ENCODE measurements at places on chromosomes 13 and 19. TPM values are rescaled to one million over a fixed set of nuclear protein-coding genes. Genes with fewer than 3 reads are reported as not detected.
A peak's percentile ranks its signal among the peaks of the same experiment; 100 is the strongest.

The OBI1 gene
- total RNA-seq, result 3.8 TPM

- no peak for DNase-seq
These were observed 799 bp upstream of the C1QTNF9B start for GRCh38 chr13:23898101-23898500.

DNA sequence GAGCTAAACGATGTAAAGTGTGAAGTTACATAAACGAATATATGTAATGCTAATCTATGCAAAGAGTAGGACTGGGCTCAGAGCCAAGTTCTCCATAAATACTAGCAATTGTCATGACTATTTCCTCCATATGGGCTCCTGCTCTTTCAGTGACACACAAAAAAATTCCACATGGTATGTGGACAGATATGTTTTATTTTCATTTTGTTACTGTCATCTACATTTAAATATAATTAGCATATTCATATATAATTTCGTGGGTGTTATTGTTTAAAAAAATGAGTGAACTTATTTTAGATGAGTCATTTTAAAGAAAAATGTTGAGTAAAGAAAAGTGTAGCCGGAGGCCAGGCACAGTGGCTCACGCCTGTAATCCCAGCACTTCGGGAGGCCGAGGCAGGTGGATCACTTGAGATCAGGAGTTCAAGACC lies 5.0 kb upstream of the IGSF23 start:
- peak; percentile 29 for DNase-seq

DNA sequence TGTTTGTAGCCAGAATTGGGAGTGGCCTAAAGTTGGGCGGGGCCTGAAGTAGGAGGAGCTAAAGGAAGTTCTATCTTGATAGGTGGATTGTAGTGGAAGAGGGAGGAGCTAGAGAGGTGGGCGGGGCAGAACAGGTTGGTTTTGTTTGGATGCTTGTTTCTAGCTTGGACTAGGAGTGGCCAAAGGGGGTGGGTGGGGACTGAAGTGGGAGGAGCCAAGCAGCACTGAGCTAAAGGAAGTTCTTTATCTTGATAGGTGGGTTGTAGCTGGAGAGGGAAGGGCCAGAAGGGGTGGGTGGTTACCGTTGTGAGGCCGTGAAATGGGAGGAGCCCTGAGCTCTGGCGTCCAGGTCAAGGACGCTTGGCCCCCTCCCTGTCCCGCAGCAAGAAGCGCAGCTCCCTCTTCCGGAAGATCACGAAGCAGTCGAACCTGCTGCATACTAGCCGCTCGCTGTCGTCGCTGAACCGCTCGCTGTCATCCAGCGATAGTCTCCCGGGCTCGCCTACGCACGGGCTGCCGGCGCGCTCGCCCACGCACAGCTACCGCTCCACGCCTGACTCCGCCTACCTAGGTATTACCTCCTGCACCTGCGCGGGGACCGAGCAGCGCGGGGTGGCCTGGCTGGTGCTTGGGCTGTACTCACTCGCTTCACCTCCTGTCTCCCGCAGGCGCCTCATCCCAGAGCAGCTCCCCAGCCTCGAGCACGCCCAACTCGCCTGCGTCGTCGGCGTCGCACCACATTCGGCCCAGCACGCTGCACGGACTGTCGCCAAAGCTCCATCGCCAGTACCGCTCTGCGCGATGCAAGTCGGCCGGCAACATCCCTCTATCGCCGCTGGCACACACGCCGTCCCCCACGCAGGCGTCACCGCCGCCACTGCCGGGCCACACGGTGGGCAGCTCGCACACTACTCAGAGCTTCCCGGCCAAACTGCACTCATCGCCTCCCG lies 8.0 kb downstream of the DNASE2 start:
- DNase-seq, result peak; percentile 81

DNA sequence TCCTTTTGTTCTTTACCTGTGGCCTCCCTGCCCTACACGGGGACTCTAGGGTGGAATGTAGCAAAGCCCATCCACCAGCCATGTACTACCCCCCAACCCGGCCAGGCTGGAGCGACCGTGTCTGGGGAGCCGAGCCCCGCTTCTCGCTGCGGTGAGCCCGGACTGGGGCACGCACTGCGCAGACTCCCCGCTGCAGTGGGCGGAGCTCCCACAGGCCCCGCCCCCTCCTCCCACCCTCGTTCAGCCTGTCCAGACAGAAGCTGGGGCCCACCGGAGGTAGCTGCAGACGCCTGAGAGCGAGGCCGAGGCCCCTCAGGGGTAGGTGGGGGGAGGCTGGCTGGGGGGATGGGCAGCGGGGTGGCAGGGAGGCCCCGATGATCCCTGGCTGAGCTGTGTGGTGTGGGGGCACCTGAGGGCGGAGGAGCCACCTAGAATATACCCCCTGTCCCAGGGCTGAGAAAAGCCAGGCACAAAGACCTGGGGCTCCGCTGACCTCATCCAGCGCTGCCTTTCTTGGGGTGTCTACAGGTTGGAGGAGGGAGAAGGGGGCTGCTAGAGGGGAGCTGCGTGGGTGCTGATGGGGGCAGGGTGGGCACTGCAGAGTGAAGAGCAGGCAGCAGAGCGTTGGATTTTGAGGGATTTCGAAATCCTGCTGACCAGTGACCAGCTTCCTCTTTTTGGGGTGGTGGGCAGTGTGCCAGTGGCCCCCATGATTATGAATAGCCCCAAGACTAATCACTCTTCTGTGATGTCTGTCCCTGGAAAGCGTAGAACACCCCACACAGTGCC lies 17.3 kb downstream of the PLD3 start:
- no peak for DNase-seq

The NEK5 gene
- 0.27 TPM for total RNA-seq

DNA sequence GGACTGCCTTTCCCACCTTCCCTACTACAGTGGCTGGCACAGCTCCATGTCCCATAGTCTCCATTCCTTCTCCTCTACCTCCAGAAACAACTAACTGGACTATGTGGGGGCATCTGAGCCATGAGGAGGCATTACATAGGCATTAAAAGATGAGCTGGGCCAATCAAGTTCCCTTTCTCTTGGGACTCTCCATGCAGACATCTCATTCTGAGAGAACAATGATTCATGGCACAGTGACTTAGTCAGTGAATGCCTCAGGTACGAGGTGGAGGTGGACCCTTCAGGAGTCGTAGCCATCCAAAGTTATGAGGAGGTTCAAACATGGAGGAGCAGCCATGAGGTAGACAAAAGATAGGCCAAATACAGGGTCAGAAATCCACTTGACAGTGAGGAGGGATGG lies 70.0 kb downstream of the GPC6 start:
- no peak for DNase-seq

GRCh38 chr19:5036698-5037563 lies 68.0 kb downstream of the KDM4B start:
- no peak for DNase-seq

- no peak for DNase-seq
These were observed 617 bp upstream of the IQCN start for GRCh38 chr19:18274781-18275356.

DNA sequence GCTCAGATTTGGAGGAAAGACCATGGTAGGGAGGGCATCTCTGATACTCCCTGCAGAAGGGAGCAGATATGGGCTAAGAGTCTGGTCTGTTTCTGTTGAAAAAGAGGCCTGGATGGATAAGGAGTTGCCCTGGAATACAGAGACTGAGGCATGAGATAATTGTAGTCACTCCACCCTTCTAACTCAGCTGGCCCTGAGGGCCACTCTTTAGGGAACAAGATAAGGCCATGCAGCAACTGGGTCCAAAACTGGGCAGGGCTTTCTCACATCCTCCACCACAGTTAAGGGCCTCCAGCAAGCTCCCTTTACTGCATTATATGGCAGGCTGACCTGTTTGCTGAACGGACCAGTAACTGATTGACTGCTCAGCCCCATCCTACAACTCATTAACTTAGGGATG lies 1.3 kb downstream of the ZNF749 start:
- DNase-seq, result no peak

DNA sequence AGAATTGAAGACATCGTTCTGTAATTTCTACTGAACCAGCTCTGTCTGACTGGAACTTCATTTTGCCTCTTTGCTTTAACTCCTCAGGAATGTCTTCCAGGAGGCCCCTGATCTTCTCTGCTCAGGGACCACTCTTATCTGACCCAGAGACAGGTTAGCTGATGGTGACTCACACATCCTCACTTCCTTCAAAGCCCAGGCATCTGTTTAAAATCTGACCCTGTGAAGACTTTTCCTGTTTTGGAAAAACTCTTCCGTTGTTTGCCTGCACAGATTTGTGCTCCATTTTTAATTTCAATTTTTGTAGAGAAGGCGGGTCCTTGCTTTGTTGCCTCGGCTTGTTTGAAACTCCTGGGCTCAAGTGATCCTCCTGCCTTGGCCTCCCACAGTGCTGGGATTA lies 1.6 kb downstream of the ARL11 start:
- DNase-seq, result no peak

The APOC4 gene
- total RNA-seq, result not detected

GRCh38 chr13:112345826-112346172 lies 30.4 kb upstream of the SPACA7 start:
- DNase-seq, result no peak

DNA sequence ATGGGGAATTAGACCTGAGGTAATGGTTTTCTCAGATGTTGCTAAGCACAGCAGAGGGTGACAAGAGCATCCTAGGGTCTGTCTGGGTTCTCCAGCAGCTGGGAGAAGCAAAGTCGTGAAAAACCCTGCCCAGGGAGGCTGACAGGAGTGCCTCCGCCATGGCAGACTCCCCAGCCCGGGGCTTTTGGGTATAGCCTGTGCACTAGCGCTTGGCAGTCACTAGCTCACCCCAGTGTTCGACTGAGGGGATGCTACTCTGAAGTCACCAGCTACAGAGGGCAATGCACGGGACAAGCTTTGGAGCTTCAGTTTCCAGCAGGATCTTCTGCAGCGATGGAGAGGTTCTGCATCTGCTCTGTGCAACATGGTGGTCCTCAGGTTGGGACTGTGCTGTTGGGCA lies 87.5 kb downstream of the ING1 start:
- DNase-seq, result no peak

DNA sequence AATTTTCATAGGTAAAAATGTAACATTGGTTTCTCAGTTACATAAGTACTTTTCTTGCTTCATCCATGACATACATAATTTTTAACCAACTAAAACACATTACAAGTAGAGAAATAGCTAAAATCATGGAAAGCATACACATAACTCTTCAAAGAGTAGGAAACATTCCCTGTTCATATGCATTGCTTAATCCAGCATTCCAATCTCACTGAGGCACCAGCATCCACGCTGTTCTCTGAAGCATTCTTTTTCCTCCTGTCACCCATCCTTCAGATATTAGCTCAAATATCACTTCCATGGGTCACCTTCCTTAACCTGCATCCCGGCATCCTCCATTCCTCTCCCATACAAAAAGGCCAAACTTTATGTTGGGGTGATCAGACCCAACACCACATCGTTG lies 79.1 kb downstream of the ZNF254 start:
- no peak for DNase-seq

GRCh38 chr19:16373989-16374388 lies 49.4 kb downstream of the KLF2 start:
- no peak for DNase-seq

The TYROBP gene
- 25.0 TPM for total RNA-seq

GRCh38 chr19:43983912-43984686 lies at the start of gene ZNF155:
Gene ZNF155, plus strand, starts transcription at chr19:43984188. Its CDS starts 4,356 bp downstream, at chr19:43988544.
- DNase-seq, result peak; percentile 80

The MRPL54 gene
- 42.0 TPM for total RNA-seq

GRCh38 chr13:36712770-36713169 lies 39.0 kb downstream of the SERTM1 start:
- no peak for DNase-seq

- DNase-seq, result no peak
These were observed 54.3 kb downstream of the XPO4 start for GRCh38 chr13:20848203-20848602.

The PLVAP gene
- 0.81 TPM for total RNA-seq

- DNase-seq, result no peak
These were observed 6.5 kb downstream of the TRAPPC5 start for GRCh38 chr19:7687177-7687576.

Measured in hematopoietic multipotent progenitor cell (in vitro differentiated cells).